ENCODE measurements at places on chromosomes 3 and 15.

DNA sequence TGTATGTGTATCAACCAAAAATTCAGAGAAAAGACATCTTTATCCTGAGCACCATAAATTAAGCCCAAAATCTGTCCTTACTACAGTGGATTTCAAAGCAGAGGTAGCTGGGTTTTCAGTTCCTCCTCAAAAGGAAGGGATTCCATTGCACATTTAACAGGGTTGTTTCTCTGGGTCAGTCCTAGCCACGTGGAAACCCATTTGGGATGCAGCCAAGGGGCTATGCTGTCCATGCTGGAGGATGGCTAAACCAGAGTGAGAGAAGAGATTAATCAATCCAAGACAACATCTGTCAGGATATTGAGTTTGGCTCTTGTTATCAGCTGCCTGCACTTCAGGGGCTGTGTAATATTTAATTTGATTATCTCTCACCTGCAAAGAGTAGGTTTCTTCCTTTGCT lies 28.1 kb downstream of the LSAMP start:
- no peak for DNase-seq

DNA sequence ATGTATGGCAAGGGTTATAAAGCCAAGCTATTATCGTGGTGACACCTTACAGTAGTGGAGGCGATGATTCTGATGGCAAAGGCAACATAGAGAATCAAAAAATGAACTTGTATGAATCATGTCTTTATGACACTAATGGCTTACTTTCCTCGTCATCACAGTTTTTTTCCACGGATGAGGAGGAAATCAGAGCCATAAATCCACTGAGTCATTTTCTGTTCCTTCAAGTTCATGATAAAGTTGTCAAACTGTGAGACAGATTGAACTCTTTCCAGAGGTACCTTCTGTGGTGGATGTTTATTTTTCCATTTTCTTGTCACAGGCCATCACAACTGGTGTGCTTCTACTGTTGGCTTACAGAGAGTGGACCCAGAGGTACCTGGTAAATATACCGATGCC lies 8.5 kb downstream of the TMEM212 start:
- DNase-seq, result no peak

- DNase-seq, result no peak
These were observed 52.6 kb downstream of the UACA start for GRCh38 chr15:70710714-70711113.

DNA sequence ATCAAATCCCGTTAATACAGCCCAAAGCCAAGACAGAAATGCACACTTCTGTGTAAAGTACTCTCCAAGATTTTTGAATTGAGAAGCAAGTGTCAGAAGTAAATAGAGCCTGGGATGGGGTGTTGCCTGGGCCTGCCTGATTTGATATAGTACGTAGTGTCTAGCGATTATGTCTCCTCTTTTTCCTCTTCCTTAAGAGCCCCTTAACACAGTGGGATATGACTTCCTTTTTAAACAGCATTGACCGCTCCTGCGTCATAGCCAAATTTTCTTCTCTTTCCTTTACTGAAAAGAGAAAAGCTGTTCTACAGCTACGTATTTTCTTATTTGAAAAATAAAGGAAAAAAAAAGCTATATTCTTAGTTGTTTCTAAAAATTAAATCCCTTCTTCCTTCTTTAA lies 97.7 kb downstream of the PLCL2 start:
- no peak for DNase-seq

DNA sequence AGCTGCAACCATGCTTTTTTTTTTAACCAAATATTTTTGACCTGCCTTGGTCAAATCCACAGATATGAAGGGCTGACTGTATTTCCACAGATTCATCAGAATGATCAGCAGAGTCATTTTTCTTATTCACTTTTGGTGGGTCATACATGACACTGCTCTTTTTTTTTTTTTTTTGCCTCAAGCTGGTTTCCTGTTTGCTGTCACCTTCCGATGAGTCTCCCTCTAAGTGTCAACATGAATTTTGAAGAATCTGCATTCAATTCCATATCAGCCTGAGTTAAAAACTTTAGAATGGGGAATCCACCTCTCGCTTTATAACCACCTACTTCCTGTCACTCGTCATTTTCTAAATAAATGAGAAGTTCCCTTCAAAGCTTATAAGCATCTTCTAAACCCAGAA lies 2.2 kb upstream of the SLC12A8 start:
- no peak for DNase-seq

- no peak for DNase-seq
These were observed 8.6 kb downstream of the ISLR start for GRCh38 chr15:74182131-74182530.

GRCh38 chr15:68278345-68278594 lies 725 bp downstream of the FEM1B start:
- DNase-seq, result no peak

DNA sequence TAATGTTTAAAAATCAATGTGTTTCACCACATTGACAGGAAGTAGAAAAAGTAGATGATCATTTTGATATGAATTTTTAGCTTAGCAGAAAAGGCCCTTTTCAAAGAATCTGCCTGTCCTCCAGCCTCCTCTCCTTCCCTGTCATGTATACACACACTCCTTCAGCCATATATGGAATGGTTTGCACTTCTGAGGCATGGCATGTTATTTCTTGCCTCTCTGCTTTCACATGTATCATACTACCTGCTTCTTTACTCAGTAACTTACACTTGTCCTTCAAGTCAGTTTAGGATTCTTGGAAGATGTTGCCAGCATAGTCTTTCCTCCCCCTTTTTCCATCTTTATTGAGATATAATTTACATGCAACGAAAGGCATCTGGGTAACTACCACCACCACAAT lies 79.0 kb downstream of the REC114 start:
- DNase-seq, result no peak

- no peak for DNase-seq
These were observed 437.2 kb downstream of the MFSD1 start for GRCh38 chr3:159239059-159239458.

- DNase-seq, result peak; percentile 55
These were observed 41.1 kb upstream of the APH1B start for GRCh38 chr15:63236272-63236671.

DNA sequence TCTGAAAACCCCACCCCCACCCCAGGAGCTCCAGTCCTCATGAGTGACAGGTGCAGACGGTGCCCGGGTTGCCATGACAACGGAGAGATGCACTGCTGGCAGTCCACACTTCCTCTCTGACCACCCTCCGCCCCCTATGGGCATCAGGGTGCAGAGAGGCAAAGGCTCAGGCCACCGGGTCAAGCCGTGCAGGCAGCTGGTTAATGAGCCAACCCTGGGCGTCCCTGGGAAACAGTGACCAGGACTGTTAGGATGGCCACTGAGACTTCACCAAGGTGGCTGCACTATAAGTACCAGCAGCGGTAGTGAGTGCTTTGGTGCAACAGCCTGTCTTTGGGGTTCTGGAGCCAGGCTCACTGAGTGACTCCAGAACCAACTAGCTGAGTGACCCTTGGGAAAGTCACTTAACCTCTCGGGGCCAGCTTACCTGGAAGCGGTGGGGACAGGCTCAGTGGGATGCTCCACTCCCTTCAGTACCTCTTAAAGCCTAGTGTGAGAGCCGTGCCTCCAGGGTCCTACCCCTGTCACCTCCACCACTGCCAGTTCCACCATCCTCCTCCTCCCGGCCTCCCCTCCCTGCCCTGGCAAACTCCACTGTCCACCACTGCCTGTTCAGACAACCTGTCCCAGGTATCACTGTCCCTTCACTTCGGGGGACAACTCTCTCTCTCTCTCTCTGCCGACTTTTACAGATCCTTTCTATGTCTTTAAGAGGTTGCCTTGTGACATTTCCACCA lies 121.0 kb upstream of the PRR20G start:
- no peak for DNase-seq

- DNase-seq, result no peak
These were observed 8.0 kb downstream of the ESYT3 start for GRCh38 chr3:138442433-138442832.

DNA sequence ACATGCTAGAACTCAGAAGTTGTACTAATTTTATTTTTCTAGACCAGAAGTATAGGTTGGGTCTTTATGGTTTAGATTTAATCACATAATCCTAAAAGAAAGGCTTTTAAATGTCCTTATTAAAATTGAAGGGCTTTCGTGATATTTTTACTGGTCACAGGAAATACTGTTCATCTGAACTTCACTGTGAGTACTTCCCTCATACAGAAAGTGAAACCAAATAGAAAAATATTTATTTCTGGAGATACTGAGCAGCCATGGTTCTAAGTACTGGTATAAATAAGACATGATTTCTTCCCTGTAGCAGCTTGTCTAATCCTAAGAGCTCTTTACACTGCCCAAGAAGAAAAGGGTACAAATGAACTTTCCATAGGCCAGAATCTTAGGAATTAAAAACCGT lies 2.0 kb downstream of the SNRK start:
- no peak for DNase-seq

GRCh38 chr3:194275721-194276120 lies 75.4 kb downstream of the CPN2 start:
- DNase-seq, result no peak

DNA sequence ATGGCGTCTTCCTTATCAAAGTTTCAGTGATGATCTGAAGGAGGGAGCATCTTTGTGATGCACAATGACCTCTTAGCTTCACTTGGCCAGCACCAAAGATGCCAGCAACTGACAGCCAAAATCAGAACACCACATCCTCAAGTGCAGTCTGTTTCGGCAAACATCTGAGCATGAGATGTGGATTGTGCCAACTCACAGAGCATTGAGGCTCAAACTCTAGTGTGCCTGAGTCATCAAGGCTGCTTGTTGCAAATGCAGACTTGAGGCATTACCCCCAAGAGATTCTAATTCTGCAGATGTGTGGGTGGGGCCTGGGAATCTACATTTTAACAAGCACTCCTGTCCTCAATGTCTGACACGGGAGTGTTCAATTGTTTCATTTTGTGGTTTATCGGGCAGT lies 35.8 kb downstream of the ABHD5 start:
- DNase-seq, result no peak

DNA sequence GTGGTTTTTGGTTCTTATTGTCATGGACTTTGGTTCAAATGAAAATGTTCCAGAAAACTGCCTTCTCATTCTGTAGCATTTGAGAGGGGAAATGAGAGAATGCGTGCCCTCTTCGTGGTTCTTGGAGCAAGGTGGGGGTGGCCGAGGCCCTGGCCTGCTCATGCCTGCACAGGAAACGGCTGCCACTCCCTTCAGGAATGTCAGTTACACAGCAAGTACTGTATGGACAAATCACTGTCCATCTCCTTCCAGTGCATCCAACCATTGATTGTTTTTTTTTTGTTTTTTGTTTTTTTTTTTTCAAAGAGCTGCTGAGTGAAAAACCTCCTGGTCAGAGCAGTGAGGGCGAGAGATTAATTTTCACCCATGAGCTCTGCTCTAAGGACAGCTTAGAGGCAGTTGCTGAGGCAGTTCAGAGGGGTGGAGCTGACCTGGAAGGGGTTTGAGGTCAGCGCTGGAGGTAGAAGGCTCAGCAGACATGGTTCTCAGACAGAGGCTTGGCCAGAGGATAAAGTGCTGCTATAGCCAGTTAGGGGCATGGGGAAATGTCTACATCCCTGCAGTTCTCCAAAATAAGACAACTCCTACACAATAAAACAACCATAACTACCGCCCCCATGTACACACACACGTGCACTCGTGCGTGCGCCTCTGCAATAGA lies 20.2 kb upstream of the KIF23 start:
- DNase-seq, result no peak

DNA sequence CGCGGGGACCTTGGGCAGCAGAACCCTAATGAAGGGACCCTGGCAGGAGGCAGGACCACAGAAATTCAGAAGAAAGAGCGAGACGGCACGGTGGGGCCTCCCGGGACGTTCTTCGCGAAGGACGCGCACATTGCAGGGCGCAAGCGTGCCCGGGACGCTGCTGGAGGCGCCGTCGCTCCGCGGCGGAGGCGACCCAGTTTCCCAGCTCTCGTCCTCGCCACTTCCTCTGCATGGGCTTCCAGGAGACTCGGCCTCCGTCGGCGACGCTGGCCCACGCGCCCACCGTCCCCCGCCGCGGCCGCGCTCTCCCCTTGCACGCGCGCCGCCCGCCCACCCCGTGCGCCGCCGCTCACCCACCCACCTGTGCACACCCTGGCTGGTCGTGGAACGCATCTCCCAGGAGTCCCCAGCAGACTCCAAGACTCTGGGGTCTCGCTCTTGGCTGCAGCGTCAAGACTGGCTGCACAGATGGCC lies 31.8 kb upstream of the SMAD3 start:
- DNase-seq, result peak; percentile 34

DNA sequence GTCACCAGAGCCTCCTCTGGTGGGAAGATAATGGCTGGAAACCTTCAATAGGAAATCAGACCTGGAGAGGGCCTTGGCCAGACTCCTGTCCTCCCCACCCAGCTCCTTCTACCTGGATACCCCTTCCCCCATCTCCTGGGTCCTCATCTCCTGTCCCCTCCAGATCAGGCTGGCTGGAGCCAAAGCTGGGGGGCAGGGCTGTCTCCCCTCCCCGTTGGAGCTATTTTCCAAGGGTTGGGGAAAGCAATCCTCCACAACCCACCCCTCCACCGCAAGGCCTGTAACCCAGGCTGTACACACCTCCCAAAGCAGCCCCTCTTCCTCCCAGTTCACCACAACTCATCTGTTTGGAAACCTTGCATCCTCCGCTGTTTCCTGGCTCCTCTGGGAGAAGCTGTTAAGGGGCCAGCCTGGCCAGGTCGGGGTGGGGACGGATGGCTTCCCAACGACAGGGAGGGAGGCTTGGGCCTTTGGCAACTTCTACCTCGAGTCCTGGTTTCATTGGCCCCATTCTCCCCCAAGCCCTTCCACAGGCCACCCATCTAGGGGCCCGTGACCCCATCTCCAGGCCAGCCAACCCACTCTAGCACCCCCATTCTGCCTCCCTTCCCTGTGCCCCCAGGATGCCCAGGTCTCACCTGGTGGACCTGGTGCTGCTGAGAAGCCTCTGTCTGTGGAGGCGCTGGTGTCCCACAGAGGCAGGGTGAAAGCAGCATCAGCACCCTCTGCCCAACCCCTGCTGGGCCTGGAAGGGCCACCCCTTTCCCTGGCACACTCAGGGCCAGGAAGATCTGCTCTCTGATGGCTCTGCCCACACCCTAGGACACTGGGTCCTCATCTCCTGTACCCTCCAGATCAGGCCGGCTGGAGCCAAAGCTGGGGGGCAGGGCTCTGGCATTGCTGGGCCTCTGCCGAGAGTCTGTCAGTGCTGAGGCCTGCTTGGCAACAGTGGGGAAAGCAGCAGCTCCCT lies 22.1 kb upstream of the GOLGA6C start:
- DNase-seq, result no peak

GRCh38 chr3:78025916-78026315 lies 986.0 kb downstream of the ROBO2 start:
- DNase-seq, result no peak

- no peak for DNase-seq
These were observed 11.5 kb downstream of the LIPC start for GRCh38 chr15:58443308-58443707.

- no peak for DNase-seq
These were observed 894.0 kb downstream of the ROBO2 start for GRCh38 chr3:77933926-77934325.

GRCh38 chr3:144109944-144110343 lies 138.3 kb downstream of the DIPK2A start:
- DNase-seq, result no peak

GRCh38 chr3:188170461-188171459 lies 16.8 kb downstream of the LPP start:
- no peak for DNase-seq

- no peak for DNase-seq
These were observed 338.2 kb upstream of the THRB start for GRCh38 chr3:24832891-24833290.

Measured in heart left ventricle (tissue), 16 donors.